ENCODE measurements at places on chromosomes 6 and 20.

- peak; percentile 30 for DNase-seq
These were observed 242.6 kb downstream of the ARID1B start for GRCh38 chr6:157019733-157020132.

- DNase-seq = no peak
These were observed 41.7 kb downstream of the SUMO4 start for GRCh38 chr6:149441740-149442139.

DNA sequence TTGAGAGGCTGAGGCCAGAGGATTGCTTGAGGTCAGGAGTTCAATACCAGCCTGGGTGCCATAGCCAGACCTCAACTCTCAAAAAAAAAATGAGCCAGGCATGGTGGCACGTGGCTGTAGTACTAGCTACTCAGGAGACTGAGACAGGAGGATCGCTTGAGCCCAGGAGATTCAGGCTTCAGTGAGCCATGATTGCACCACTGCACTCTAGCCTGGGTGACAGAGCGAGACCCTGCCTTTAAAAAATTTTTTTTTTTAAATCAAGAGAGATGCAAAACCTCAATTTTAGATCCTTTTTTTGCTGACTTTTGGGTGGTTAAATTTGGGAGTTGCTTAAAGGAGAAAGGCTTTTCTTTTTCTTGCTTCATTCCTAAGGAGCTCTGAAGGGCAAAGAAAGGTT is 70.9 kb downstream of the DHX35 start:
- no peak for DNase-seq

GRCh38 chr20:45344168-45344860 is 3.9 kb downstream of the SDC4 start:
- DNase-seq = peak; percentile 72

- no peak for DNase-seq
These were observed 37.0 kb downstream of the SYTL3 start for GRCh38 chr6:158686791-158687381.

- no peak for DNase-seq
These were observed 289.3 kb downstream of the FARS2 start for GRCh38 chr6:5550631-5551030.

- DNase-seq = peak; percentile 9
These were observed 28.8 kb downstream of the IMPG1 start for GRCh38 chr6:76043690-76044089.

DNA sequence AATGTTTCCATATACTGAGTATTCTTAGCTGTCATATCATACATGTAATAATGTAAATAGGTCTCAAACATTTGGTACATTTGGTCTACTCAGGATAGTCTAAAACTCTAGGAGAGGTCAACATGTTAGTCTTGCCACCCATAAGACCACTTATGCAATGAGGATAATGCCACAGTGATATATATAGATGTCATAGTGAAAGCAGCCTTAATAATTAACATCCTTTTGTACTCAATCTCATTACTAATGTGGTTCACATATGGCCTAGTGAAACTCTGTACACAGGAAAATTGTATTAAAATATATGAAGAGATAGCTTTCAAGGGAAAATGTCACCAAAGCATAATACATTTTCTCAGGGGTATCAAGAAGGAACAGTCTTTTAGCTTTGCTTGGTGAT is 577.9 kb downstream of the TFAP2B start:
- DNase-seq = no peak

- DNase-seq = no peak
These were observed 86.3 kb downstream of the SNX5 start for GRCh38 chr20:17882065-17882833.

DNA sequence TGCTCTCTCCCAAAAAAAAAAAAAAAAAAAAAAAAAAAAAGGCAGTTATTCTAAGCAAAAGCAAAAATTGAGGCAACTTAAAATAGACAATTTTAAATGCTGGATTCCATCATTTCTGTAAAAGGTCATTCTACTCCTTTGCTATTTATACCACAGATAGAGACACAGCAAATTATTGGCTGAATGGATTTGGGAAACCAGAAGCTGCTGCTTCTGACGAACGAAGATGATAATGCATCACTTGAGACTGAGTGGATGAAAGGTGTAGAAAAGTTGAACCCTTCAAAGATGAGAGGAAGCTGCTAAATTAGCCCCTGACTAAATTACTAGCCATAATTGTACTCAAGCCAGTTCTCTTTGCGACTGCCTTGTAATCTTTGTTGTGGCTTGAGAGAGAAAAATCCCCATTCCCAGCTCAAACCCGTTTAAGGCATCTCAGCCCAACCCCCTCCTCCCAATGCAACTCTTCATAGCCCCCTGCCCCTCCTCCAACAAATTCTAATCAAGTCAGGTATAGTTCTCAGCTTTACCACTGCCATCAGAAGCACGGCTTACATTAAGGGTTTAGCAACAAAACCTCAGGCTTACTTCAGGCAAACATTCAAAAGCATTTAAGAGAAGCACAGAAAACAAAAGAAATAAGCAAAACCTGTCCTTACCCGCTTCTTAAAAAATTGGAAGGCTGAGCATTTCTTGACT is 1.0 kb downstream of the SGK1 start:
- DNase-seq = no peak

DNA sequence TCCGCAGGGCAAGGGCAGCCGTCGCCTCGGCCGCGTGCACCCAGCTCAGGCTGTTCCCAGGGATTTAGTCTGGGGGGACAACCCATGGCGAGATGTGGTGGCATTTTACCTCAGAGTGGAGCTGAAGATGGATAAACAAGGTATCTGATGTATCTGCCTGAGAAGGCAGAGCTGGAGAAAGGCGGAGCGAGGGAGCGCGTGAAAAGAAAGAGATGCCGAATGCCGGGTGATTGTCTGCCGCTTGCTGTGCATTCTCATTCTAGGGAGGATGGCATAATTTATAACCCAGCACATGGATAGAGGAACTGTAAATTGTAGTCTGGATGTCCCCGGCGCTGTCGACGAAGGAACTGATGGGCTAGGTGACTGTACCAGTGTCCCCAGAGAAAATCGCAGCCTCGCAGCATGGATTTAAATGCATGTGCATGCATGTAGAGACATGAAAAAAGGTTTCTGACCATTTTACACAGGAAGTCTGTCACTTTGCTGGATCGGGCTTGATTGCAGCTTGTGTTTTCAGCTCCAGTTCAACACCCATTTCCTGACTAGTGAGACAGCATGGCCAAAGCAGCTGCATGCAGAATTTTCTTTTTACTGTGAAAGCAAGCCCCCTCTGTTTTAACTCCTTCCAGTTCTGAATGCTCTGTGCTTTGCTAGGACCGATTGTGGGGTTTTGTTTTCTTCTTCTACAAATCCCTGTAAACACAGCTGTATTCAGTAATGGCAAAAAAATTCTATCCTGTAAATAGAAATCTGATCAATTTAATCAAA is 149.7 kb downstream of the PRL start:
- DNase-seq = no peak

DNA sequence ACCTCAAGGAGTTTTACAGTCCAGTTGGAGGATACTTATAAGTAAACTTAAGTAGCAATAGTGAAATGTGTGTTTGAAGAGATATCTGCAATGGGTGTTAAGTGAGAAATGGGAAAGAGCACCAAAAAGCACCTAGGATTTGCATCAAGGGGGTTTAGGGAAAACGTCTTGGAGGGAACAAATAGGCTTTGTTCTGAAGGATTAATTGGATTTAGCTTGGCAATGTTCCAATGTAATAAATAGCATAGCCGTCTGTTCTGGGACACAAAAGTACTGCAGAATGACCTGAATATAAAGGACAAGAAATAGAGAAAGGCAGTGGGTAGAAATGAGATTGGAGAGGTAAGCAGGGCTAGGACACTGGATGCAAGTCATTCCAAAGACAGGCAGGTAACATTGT is 2.8 kb upstream of the MYO6 start:
- DNase-seq = no peak

GRCh38 chr6:157065366-157065765 is 258.0 kb downstream of the TMEM242 start:
- no peak for DNase-seq

GRCh38 chr20:51961964-51962761 is 159.8 kb upstream of the SALL4 start:
- DNase-seq = no peak

- DNase-seq = no peak
These were observed 517.5 kb downstream of the TBC1D32 start for GRCh38 chr6:120816794-120817193.

DNA sequence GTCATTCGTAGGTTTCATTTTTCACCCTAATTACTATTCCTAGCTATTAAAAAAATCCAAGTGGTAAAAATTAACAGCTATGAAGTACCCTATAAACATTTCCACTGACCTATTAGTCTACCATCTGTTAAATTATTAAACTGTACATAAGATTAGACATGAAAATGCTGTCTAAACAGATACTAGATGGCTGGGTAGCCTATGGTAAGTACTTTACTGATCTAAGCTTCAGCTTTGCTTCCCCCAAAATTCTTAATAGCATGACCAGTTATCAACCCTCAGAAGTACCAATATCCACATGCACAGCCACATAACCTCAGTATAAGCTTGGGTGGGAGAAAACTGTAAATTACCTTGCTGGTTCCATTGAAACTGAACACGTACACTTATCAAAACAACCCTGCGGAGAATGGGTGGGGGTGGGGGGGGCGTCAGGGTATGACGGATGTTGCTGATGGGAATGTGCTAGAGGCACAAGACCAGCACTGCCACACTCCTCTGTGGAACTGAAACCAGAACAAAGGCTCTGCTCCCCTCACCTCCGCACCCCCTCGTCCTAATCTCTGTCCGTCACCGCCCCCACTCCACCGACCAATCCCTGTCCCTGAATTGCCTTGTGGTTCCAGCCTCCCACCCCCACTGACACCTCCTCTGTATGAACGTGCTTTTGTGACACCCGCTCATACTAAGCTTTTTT is 45.3 kb downstream of the B4GALT5 start:
- no peak for DNase-seq

- DNase-seq = peak; percentile 74
These were observed 27.6 kb upstream of the LY86 start for GRCh38 chr6:6560909-6561308.
